ENCODE measurements at places on chromosomes 6 and 20. TPM values are rescaled to one million over a fixed set of nuclear protein-coding genes. Genes with fewer than 3 reads are reported as not detected.

DNA sequence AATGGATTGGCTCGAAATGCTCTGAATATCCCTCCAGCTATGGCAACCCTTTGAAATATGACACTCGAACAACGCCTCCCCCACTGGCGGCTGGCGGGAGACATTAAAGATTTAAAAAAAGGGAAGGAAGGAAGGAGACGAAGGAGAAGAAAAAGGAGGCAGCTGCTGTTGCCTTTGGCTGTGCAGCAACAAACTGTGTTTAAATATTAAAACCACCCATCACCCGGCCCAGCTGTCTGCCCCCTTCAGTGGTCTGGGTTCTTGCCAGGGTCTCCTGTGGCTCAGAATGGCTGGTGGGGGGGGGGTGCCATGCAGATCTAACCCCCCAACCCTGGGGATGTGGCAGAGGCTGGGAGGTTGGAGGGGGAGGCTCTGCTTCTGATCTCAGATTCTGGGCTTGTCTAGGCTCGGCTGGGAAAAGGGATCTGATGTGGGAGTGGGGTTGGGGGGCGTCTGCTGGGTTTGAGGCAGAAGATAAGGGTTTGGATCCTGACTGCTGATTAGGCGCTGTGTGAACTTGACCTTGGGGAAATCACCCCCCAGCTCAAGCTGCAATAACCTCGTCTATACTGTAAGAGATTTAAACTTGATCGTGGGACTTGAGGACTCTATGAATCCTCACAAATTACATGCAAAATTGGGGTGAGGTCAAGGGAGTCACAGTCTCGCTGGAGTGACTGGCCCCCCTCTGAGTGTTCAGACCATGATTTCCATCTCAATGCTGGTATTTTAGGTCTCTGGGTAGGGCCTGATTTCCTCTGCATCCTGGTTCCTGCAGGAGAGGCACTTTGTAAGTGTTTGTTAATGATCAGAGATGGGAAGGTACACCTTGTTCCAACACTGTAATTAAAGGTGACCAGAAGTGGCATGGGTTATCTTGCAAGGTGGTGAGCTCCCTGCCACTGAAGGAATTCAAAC lies 40.3 kb upstream of the BLCAP start:
- no peak for DNase-seq

DNA sequence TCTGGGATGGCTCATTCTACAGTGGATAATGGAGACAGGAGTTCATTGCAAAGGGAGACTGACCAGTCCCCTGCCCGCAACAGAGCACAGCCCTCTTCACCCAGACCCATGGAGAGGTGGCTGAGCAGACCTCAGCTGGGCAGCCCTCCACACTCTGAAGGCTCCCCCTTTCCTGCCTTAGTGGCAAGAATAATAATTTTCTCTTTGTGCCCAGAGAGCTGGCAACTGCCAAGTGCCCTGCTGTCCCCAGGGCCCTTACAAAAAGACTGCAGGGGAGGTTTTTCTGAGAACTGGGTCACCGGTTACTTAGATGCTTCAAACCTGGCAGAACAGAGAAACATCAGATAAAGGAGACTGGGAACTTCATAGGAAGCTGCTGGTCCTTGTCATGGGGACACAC lies 35.4 kb upstream of the ZNFX1 start:
- DNase-seq = no peak

DNA sequence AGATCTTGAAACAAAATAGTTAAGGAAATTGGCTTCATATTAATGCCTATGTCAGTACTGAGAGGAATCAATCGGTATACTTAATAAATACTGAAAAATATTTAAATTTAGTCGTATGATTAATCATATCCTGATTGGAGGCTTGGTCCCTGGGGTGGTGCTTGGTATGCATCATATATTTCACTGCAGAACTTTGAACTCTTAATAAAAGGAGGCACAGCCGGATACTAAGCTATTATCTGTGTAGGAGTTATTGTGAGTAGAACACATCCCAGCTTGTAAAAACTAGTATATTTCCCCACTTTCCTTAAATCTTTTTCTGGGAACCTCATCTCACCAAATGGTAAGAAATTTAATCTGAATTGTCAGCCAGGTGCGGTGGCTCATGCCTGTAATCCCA lies 42.4 kb upstream of the SCAF8 start:
- DNase-seq = no peak

- peak; percentile 53 for DNase-seq
These were observed 5.3 kb upstream of the MOG start for GRCh38 chr6:29651413-29652197.

GRCh38 chr6:168347615-168348014 lies 28.0 kb upstream of the DACT2 start:
- DNase-seq = no peak

The OPN5 gene
- total RNA-seq = not detected

The BPIFB1 gene
- total RNA-seq = not detected

The HLA-DOB gene
- total RNA-seq = not detected

DNA sequence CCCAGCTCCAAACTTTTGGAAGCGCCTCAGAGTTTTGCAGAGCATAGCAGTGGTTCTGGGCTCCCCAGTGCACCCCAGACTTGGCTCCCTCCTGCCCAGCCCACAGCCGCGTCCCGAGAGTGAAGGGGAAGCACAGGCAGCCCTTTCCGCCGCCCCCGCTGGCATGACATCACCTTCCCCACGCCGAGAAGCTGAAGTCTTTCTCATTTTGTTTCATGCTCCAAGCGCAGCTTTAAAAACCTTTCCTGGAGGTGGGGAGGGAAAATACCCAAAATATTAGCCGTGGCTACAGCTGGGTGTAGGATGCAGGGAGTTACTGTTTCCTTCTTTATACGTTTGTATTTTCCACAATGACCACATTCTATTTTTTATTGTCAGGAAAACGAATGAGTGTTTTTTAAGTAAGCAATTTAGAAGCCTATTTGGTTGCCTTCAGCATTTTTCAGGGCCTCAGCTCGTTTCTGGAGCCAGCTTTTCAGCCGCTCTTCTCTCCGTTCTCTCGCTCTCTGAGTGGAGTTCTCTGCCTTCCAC lies 72.9 kb downstream of the SNX5 start:
- peak; percentile 60 for DNase-seq

GRCh38 chr20:36760647-36761046 lies 12.9 kb downstream of the DSN1 start:
- DNase-seq = no peak

DNA sequence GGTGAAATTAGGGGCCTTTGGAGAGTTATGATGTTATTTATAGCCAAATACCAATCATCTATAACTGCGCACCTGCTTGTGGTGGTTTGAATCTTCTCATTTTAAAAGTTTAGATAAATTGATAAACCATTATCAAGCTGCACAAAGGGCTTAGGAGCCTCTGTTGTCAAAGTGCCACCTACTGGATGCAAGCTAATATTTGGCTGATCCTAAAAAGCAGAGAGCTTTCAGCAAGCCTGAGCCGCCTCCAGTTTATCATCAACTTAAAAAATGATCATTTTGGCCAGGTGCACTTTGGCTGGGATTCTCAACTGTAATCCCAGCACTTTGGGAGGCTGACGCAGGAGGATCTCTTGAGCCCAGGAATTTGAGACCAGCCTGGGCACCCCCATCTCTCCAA lies 58.5 kb upstream of the ATXN1 start:
- peak; percentile 48 for DNase-seq

The TMEM217 gene
- total RNA-seq = 0.09 TPM

GRCh38 chr20:12166053-12166717 lies 248.5 kb downstream of the BTBD3 start:
- peak; percentile 99 for DNase-seq

The C4B gene
- 4.1 TPM for total RNA-seq

DNA sequence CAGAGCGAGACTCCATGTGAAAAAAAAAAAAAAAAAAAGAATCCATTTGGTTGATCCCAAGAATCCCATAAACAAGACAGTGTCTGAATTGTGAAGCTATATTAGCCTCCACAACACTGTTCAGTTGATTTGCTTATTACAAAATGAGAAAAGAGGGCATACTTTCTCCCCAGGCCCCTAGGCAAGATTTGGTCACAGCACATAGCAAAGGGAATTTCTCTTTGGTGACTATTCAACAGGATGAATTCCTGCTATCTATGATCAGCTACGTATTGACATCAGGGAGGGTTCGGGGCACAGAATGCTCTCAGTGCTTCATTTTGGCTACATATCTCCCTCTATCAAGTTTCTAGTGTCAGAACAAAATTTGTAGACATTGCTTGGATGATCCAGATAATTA lies 20.2 kb upstream of the SLC22A3 start:
- no peak for DNase-seq

DNA sequence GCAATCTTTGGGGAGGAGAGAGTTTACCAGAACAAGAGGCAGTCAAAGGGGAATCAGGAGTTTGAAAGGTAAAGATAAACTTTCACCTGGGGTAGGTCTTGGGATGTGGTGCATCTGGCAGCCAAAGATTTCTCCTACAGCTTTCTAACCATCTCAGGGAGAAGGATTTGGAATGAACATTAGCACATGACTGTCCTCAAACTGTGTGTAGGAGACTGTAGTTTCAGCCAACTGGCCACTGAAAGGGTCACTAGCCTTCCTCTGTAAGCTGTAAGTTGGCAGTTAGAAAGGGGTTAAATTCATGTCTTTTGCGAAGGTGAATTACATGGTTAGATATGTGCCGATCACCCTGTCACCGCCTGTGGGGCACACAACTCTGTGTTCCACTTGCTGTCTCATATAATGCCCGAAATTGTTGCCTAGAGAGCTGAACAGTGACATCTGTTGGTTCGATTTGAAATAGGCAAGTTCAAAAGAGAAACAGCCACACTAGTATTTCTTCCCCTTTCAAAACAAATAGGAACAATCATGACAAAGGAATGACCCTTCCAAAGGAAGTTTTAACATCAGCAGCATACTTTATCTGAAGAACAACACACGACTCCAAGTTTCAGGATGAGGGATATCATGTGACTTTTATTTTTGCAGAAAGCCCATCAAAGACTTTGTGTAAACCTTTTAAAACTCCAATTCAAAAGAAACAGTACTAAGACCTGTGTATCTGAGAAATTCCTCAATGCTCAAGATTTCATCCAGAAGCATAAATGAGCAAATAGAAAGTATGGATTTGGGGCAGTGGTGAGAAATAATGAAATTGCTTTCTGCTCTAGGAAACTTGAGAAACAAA lies 1.1 kb upstream of the OPN5 start:
- peak; percentile 85 for DNase-seq
